ENCODE measurements at places on chromosomes 3 and 15.
A peak's percentile ranks its signal among the peaks of the same experiment; 100 is the strongest.

DNA sequence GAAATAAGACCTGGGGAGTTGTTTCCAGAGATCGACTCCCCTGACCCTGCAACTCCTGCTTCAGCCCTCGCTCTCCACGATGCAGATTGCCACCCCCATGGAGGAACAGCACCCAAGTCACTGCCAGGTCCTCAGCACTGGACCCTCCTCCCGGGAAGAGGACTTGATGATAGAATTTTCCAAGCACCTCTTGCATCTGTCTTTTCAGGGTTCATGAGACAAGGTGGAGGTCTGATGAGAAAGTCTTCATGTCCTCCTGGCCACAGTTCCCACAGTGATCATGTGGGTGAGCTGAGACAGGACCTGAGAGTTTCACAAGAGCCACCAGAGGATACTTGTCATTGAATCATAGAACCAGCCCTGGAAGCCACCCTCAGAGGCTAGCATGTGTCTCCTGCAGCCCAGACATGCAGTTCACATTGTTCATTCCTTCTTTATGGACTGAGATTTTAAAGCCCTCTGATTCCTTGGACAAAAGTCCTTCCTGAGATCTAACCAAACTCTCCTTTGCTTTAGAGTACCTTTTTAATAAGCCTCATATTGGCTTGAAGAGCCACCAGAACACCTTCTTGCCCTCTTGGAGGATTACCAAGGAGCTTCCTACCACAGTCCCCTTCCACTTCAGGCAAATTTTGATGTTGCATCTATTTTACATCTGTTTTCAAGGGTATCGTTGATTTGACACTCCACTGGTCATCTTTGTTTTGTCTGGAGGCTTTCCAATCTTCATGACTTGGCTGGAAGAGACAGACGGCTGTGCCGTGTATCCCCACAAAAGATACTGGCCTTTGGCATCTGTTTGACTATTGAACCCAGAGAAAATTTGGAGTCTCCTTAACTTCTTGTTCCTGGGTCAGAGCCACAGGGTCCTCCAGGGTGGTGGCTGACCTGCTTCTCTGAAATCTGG lies 224.8 kb upstream of the BHLHE40 start:
- H3K27ac ChIP-seq, result no peak overlapping the region
- peaks cover 16% of the 10 kb centered on the region for H3K36me3 ChIP-seq
- no peak overlapping the region for H3K4me3 ChIP-seq
- H3K4me1 ChIP-seq, result peaks cover 2% of the 10 kb centered on the region
- no peak for DNase-seq
- H3K27me3 ChIP-seq, result no peaks in the 10 kb centered on the region

GRCh38 chr15:72890043-72890442 lies 106.5 kb upstream of the ADPGK start:
- peaks cover 55% of the 10 kb centered on the region for H3K27me3 ChIP-seq
- no peak for DNase-seq
- H3K36me3 ChIP-seq, result peaks cover 3% of the 10 kb centered on the region
- H3K4me3 ChIP-seq, result no peak overlapping the region
- no peak overlapping the region for H3K27ac ChIP-seq
- H3K4me1 ChIP-seq, result no peaks in the 10 kb centered on the region

- no peaks in the 10 kb centered on the region for H3K36me3 ChIP-seq
- no peaks in the 10 kb centered on the region for H3K27me3 ChIP-seq
- no peak overlapping the region for H3K27ac ChIP-seq
- no peaks in the 10 kb centered on the region for H3K4me1 ChIP-seq
- DNase-seq, result no peak
Observed at GRCh38 chr3:105195260-105195659, 171.4 kb upstream of the ALCAM start.

DNA sequence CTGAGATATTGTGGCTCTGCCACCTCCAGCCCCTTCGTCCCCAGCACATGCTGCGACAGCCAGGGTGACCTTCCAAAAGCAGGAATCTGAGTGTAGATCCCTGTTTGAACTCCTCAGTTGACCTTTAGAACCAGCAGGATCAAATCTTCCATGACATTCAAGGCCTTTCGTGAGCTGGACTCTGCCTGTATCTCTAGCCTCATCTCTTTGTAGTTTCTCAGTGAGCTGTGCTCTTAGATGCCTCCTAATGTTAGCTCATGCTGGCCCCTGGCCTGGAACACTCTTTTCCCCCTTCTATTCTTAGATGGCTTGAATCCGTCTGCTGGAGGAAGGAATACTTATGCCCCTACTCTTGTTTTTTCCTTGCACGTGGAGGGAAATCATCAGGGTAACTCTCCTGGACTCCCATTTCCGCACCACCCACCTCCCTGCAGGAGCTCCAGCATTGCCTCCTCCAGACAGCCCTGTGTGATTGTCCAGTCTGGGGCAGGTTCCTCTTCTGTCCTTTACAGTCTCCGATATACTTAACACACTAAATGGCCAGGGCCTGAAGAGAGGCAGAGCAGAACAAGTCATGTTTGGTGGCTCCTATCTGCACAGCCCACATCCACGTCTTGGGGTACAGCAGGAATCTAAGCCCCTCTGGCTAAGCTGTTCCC lies 26.7 kb upstream of the CHRNB4 start:
- no peaks in the 10 kb centered on the region for H3K36me3 ChIP-seq
- H3K27ac ChIP-seq, result no peak overlapping the region
- H3K27me3 ChIP-seq, result peaks cover 26% of the 10 kb centered on the region
- no peaks in the 10 kb centered on the region for H3K4me1 ChIP-seq

DNA sequence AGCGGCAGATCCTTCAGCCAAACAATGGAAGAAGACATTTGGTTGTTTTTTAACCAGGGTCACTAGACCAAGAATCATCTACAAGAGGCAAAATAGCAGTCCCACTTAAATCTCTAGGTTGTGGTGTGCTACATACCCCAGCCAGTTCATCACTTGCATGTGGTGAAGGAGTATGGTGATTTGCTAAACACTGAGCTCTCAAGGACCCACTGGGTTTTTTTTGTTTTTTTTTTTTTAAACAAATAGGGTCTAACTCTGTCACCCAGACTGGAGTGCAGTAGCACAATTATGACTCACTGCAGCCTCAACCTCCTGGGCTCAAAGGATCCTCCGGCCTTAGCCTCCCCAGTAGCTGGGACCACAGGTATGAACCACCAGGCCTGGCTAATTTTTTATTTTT lies 508.0 kb downstream of the FOXP1 start:
- peak overlapping the region; percentile 73 for H3K27ac ChIP-seq
- H3K4me3 ChIP-seq, result no peak overlapping the region
- H3K27me3 ChIP-seq, result no peaks in the 10 kb centered on the region
- peaks cover 61% of the 10 kb centered on the region for H3K4me1 ChIP-seq

DNA sequence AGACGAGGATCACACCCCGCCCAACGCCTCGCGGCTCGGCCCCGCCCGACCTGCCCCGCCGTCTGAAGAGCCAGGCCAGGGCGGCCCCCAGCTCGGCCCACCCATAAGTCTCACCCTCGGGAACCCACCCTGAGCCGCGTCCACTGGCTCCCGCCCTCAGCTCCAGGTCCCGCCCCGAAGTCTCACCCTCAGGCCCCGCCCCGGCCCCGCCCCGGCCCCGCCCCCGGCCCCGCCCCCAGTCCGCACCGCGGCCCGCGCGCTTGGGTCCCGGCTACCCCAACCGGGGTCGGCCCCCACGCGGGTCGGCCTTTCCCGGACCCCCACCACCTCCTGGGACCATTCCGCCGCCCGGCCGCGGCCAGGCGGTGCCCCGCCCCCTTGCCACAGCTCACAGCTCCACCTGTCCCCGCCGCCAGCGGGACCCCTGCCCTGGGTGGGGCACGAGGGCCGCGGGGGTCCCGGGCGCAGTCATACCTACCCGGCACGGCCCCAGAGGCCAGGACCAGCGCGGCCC lies 489 bp downstream of the CSPG5 start:
- no peak overlapping the region for H3K27ac ChIP-seq
- H3K4me1 ChIP-seq, result peaks cover 2% of the 10 kb centered on the region
- no peaks in the 10 kb centered on the region for H3K36me3 ChIP-seq

- no peaks in the 10 kb centered on the region for H3K27me3 ChIP-seq
- no peak overlapping the region for H3K27ac ChIP-seq
- no peak for DNase-seq
Observed at GRCh38 chr15:56943403-56943802, 25.0 kb downstream of the TCF12 start.

GRCh38 chr15:59105854-59106253 lies 908 bp downstream of the CCNB2 start:
- H3K36me3 ChIP-seq, result peaks cover 14% of the 10 kb centered on the region
- H3K4me3 ChIP-seq, result peak overlapping the region; percentile 98
- no peak overlapping the region for H3K27ac ChIP-seq
- peaks cover 12% of the 10 kb centered on the region for H3K4me1 ChIP-seq
- no peak for DNase-seq
- H3K27me3 ChIP-seq, result no peaks in the 10 kb centered on the region

GRCh38 chr3:29409409-29409808 lies 128.5 kb downstream of the RBMS3 start:
- H3K27ac ChIP-seq, result no peak overlapping the region
- H3K4me1 ChIP-seq, result no peaks in the 10 kb centered on the region
- no peaks in the 10 kb centered on the region for H3K36me3 ChIP-seq

DNA sequence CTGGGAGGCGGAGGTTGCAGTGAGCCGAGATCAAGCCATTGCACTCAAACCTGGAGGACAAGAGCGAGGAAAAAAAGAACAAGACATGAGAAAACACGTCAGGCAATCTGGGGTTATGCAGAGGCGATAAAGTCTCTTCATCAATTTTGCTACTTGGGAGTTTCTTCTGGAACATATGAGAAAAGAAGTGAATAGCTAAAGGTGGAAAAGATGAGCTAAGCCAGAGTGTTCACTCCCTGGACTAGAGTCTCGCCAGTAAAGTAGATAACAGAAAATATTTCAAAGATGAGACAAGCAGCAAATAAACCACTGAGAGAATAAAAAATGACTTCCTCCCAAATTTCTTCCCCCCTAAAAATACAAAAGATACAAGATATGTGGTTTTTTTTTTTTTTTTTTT lies 188.4 kb upstream of the HES1 start:
- H3K4me1 ChIP-seq, result no peaks in the 10 kb centered on the region
- H3K27ac ChIP-seq, result no peak overlapping the region
- peaks cover 23% of the 10 kb centered on the region for H3K27me3 ChIP-seq
- no peaks in the 10 kb centered on the region for H3K36me3 ChIP-seq
- H3K4me3 ChIP-seq, result no peak overlapping the region

DNA sequence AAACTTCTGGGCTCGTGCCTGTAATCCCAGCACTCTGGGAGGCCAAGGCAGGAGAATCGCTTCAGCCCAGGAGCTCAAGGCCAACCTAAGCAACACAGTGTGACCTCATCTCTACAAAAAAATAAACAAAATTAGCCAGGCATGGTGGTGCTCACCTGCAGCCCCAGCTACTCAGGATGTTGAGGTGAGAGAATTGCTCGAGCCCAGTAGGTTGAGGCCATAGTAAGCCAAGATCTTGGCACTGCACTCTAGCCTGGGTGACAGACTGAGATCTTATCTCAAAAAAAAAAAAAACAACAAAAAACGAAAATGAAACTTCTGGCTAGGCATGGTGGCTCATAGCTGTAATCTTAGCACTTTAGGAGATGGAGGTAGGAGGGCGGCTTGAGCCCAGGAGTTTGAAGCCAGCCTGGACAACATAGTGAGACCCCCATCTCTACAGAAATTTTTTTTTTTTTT lies 53.7 kb downstream of the PIK3CB start:
- H3K27me3 ChIP-seq, result no peaks in the 10 kb centered on the region
- peaks cover 9% of the 10 kb centered on the region for H3K36me3 ChIP-seq
- peak overlapping the region; percentile 97 for H3K27ac ChIP-seq
- H3K4me1 ChIP-seq, result peaks cover 14% of the 10 kb centered on the region

DNA sequence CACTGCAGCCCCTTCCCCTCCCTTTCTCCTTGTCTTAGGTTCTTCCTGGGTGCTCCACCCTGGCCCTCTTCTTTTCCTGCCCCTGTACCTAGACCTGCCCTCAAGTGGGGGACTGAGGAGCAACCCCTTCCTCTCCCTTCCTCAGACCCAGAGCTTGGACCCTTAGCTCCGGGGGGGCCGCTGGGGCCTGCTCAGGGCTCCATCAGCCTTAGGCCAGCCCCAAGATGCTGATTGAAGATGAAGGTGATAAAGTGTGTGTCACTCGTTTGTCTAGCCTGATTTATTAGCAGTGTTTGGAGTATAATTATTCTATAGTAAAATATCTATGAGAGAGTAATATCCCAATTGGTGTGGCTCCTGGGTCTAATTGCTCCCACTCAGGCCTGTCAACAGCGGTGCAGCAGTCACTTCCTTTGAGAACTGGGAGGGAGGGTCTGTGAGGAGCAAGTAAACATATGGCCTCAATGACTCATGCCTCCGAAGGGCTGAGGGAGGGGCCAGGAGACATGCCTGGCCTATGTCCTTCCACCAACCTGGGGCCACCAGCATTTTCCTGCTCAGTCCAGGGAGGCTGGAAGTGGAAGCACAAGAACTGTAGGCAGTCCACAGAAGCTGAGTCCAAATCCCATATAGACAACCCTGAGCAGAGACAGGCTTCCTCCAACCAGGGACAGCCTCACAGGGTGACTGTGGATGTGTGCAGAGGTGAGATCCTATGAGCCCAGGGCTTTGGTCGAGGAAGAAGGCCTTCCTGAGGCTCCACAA lies 123.2 kb downstream of the DNAJB8 start:
- DNase-seq, result no peak
- no peaks in the 10 kb centered on the region for H3K27me3 ChIP-seq
- no peak overlapping the region for H3K4me3 ChIP-seq
- H3K27ac ChIP-seq, result no peak overlapping the region
- peaks cover 2% of the 10 kb centered on the region for H3K36me3 ChIP-seq
- peaks cover 2% of the 10 kb centered on the region for H3K4me1 ChIP-seq

GRCh38 chr15:41891946-41892345 lies 1.9 kb downstream of the SPTBN5 start:
- H3K27me3 ChIP-seq, result no peaks in the 10 kb centered on the region
- no peak overlapping the region for H3K4me3 ChIP-seq
- peaks cover 24% of the 10 kb centered on the region for H3K36me3 ChIP-seq
- no peak for DNase-seq
- H3K27ac ChIP-seq, result peak overlapping the region; percentile 99

DNA sequence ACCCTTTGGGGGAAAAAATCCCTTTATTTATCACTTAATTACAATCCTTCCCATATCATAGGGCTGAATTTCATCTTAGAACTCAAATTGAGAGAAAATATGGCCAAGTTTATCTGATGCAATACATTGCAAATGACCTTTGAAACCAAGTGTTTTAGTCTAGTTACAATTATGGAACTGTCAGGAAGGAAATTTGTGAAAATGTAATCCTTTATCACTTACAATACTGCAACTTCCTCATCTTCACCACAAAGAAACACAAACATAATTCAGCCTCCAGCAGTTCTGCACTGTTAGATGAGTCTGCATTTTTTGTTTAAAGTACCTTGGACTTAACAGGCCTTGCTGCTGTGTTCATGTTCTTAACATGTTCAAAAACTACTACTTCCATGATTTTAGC lies 4.6 kb downstream of the CCPG1 start:
- H3K4me3 ChIP-seq, result no peak overlapping the region
- H3K4me1 ChIP-seq, result peaks cover 29% of the 10 kb centered on the region
- DNase-seq, result no peak
- H3K36me3 ChIP-seq, result peaks cover 11% of the 10 kb centered on the region
- no peak overlapping the region for H3K27ac ChIP-seq

- H3K4me3 ChIP-seq, result peak overlapping the region; percentile 30
- H3K36me3 ChIP-seq, result peaks cover 4% of the 10 kb centered on the region
- H3K27ac ChIP-seq, result peak overlapping the region; percentile 72
- H3K4me1 ChIP-seq, result peaks cover 20% of the 10 kb centered on the region
Observed at GRCh38 chr3:31509147-31509728, 23.5 kb upstream of the STT3B start.

- H3K4me3 ChIP-seq, result no peak overlapping the region
- peaks cover 6% of the 10 kb centered on the region for H3K27me3 ChIP-seq
- H3K36me3 ChIP-seq, result no peaks in the 10 kb centered on the region
- no peaks in the 10 kb centered on the region for H3K4me1 ChIP-seq
Observed at GRCh38 chr3:69983546-69984265, 15.8 kb upstream of the SAMMSON start.

GRCh38 chr3:126341755-126342150 lies 15.5 kb downstream of the KLF15 start:
- DNase-seq, result no peak
- H3K36me3 ChIP-seq, result no peaks in the 10 kb centered on the region
- no peaks in the 10 kb centered on the region for H3K4me1 ChIP-seq
- no peak overlapping the region for H3K4me3 ChIP-seq
